NCI-H187 (cell line): ENCODE measurements at places on chromosomes 11 and 22.

DNA sequence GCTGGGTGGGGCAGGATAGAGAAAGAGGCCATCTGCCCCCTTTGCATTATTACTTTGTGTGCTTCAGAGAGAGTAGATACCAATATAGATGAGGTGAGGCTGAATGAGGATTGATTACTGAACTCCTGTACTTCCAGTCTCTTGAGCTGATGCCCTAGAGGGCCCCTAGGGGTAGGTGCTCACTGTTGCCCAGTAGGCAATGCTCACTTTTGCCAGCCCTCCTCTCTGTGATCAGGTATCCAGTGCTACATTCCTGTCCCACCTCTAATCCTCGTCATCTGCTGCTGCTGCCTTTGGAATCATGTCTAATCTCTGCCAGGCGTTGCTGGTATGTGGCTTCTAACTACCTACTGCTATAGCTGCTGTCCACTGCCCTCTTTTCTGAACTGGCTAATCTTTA, 57.2 kb downstream of the CCDC83 start:
- DNase-seq = no peak

DNA sequence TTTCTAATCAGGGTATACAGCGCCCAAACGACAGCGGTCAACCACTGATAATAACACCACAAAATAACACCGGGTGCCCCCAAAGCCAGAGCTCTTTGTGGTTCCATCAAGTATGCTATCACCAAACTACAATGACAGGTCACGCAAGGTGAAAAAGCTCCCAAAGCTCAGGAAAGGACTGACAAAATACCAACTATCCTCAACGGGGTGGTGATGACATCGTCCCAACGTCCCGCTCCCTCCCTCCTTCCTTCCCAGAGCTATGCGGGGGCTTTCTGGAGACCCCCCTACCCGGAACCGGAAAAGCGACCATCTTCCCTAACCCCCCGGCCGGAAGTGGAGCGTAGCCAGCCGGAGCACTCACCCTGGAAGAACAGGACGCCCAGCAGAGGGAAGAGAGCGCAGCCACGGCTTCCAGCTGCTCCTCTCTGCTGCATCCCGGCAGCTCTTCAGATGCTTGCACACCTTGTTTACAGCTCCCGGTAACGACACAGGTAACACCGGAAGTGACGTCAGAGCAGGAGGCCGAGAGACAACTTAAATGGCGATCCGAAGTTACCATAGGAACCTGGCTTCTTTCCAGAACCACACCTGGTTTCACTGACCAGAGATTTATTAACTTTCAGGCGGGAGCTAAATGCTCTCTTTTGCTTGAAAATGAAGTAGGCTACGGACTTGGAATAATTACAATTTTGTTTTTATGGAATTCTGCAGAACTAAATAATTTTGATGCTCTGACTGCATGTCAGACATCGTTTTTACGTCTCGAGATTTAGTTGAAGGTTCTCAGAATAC, at the start of gene MPZL3:
MPZL3 (minus strand) TSS at position 508 of the 795 bp plus-strand sequence; CDS start at position 437, 71 bp downstream.
- DNase-seq = peak; percentile 90

- no peak for DNase-seq
These were observed 28.2 kb downstream of the ARHGAP42 start for GRCh38 chr11:100715165-100715761.

DNA sequence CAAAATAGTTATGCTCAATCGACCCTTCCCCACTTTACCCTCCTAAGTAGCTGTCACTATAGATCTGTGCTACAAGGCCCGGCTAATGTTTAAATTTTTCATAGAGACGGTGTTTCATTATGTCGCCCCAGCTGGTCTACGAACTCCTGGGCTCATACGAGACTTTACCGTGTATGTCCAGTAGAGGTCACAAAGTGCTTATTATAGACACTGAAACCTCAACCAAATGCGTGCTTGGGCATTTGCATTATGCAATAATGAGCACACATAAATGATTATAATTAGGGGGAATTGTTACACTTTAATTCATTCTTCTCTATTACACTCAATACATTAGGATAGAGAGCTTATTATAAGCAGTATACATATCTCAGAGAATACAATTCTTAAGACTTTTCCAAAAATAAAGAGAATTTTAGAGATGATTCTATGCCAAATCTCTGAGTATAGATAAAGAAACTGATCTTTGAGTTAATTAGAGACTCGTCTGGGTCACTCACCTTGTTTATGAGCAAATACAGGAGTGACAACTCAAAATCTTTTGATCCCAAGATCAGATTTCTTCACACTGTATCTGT, 12.5 kb upstream of the MRPL16 start:
- no peak for DNase-seq

DNA sequence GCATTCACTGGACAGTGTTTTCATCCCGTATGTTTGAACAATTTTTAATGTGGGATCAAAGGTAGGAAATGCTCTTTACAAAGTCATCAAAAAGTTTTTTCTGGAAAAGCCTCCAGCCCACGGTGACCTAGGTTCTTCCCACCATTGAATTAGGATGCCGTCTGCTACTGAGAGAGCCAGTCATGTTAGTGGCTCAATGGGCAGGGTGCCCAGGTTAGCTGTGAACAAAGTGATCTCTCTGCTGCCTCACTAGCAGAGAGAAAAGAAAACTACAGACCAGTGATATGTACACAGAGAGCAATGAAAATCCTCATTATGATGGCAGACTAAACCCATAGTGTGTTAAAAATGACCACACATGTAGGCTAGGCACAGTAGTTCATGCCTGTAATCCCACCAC, 32.4 kb downstream of the KCNQ1 start:
- no peak for DNase-seq

DNA sequence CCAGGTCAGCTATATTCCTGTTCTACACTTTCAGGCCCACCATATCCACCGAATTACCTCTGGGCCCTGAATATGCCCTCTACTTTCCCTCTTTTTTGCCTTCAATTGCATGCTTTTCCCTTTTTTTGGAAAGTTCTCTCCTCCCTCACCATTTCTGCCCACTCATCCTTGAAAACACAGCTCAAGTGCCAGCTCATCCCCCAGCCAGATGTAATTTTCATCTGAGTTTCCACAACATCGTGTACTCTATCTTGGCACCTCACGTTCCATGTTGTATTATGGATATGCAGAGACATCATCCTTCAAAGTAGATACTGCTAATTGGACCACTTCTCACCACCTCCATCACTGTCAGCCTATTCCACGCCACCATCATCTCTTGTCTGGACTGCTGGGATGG, 129.8 kb upstream of the HSD17B12 start:
- DNase-seq = no peak

DNA sequence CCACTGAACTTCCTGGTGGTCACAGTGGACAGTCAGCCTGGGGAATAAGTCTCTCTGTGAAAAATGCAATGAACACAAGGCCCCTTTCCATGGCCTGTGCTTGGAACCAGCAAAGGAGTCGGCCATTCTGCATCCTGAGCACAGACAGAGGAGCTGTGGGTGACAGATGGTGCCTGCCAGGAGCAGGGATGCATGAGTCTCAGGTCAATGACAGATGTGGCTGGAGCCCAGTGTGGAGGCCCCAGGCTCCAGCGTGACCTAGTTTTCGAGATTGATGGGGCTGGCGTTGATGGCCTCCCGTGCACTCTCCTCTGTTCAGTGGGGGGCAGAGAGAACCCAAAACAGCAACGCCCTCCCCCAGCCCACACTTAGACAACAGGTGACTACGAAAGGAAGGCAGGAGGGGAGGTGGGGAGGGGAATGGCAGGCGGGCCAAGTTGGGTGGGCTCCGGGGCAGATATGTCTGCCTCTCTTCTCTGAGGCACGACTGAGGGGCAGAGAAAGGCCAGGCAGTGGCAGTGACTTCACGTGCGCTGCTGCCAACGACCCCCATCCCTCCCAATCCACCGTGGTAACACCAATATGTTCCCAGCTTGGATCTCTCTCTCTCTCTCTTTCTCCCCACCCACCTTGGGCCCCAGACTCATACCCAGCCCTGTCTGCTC, 34.4 kb upstream of the CD5 start:
- no peak for DNase-seq

GRCh38 chr11:102322560-102322959, 5.3 kb downstream of the BIRC3 start:
- DNase-seq = no peak

- peak; percentile 87 for DNase-seq
These were observed 89.0 kb upstream of the GRK3 start for GRCh38 chr22:25475257-25476022.

DNA sequence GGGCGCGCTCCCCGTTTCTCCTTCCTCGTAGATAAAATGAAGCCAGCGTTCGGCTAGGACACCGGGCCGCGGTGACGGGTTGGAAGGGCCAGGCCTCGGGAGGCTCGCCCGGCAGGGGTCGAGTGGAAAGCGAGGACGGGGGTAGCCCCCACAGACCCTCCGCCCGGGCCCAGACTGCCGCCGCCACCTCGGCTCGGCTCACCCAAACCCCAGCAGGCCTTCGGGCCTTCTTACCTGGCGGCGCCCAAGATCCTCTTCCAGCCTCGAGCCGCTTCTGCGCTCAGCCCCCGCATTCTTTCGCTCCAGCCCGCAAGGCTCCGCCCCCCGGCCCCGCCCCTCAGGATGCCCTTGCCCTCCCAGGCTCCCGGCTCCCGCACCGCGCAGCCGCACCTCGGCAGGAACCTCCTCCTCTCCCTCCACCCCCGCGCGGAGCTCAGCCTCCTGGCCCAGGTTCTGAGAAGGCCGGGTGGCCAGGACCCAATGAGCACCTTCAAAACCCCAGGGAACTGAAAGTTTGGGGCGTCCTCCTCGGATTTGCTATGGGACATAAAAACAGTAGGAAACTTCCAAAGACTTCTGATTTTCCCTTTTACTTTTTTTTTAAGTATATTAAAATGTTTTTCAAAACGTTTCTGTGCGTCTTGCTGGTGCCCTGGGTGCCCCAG, at the start of gene CD59:
CD59 (minus strand) TSS at position 276 of the 665 bp plus-strand sequence. CDS start 13,978 bp downstream, outside the sequence.
- DNase-seq = peak; percentile 82

DNA sequence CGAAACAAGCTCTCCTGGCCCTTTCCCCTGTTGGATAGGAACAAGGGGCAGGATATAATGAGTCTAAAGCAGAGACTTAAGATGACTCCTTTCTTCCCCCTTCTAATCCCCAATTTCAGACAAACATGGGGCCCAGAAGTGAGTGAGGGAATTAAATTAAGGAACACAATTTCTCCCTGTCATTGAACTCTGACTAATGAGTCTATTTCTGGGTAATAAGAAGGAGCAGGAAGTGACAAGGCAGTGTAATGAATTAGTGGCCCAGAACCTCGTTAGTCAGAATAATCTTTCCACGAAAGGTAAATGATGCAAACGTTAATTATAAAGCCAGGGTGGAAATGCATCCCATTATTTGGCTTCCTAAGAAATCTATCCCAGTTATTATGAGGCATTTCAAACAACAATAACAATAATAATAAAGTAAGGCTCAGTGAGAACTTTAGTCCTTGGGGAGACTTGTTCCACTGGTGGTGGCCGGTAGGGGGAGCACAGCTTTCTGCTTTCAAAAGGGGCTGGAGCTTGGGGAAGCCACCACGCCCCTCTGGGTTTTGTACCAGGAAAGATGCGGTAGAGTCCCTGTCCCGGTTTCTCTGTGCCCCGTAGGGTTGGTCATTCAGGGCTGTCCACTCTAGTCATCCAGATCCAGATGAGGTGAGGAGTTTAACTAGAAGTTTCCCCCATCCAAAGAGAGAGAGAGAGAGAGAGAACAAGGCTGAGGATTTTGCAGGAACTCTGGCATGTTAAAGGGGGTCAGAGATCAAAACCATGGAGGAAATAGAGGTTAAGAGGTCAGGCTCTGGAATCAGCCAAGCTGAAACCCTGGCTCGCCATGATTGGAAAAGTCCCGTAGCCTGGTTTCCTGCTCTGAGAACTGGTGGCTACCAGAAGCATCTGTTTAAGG, 298.3 kb downstream of the NTM start:
- DNase-seq = no peak

DNA sequence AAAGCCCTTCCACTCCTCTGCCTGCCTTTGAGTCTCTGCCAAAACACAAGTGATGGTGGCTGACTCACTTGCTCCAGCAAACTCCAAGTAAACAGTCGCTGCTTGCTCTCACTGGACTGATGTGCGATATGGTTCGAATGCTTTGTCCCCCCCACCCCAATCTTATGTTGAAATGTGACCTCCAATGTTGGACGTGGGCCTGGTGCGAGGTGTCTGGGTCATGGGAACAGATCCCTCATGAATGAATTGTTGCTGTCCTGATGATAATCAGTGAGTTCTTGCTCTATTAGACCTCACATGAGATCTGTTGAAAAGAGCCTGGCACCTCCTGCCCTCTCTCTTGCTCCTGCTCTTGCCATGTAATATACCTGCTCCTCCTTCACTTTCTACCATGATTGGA, 747.9 kb downstream of the OPCML start:
- DNase-seq = no peak

GRCh38 chr22:20312396-20313191, 7.3 kb downstream of the DGCR6L start:
- no peak for DNase-seq

GRCh38 chr11:117005758-117006157, 92.5 kb downstream of the SIK3 start:
- DNase-seq = no peak

DNA sequence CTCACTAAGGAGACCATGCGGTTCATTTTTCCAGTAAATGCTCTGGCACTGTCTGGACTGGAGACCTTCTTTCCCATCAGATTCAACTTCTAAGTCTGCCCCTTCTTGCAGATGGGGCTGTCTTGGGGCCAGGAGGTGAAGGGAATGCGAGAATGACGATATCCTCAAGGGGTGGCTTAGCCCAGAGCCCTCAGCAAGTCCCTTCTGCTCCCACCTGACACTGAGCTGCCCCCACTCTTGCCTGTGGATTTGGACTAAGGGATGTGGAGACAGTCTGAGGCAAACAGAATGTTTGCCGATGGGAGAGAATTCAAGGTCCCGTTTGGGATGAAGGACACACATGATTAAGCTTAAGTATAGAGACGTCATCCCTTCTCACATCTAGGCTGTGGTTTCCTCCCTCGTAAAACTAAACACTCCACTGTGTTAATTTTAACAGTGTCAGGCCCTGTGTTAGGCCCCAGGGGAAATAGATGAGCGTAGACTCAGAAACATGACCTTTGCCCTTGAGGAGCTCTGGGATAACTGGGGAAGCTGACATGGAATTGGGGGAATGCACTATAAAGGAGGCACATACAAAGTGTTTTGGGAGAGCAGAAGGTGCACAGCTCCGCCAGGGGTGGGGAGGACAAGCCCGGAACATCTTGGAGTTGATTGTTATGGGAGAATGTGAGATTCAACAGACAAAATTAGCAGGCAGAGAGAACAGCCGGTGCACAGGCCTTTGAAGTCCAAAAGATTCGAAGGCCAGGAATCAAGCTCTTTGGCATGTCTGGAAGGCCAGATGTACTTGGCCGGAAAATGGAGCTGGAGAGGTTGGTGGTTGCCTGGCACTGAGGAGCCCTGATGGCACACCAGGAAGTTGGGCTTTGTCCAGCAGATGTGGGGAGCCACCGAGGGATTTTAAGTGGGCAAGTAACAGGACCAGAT, 71.6 kb downstream of the ST3GAL4 start:
- DNase-seq = no peak

DNA sequence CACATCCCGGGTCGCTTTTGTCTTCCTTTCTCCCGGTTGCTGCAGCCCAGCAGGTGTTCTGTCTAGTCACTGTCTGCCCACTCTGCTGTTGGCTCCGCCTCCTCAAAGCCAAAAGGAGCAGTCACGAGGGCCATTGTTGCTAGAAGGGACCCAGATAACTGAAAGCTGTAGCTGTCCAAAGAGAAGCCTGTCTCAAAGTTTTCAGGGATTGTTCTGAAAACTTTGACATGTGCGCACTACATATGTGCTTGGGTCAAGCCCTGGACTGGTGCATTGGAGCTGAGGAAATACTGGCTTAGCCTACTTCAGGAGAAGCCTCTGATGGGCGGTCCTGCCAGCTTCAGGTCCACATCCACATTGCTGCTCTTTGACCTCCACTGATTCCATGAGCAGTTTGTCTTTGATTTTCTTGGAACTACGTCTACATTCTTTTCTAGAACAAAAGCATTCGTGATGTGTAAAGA, 8.8 kb upstream of the OR2AT4 start:
- no peak for DNase-seq
